ENCODE measurements at places on chromosomes 7 and 10.
A peak's percentile ranks its signal among the peaks of the same experiment; 100 is the strongest.

- no peak for DNase-seq
Measured at GRCh38 chr7:55065079-55065478, 46.3 kb downstream of the EGFR start.

GRCh38 chr10:25555865-25556264, 378.2 kb upstream of the MYO3A start:
- DNase-seq = no peak

- no peak for DNase-seq
Measured at GRCh38 chr7:151735851-151736402, 141.0 kb downstream of the PRKAG2 start.

DNA sequence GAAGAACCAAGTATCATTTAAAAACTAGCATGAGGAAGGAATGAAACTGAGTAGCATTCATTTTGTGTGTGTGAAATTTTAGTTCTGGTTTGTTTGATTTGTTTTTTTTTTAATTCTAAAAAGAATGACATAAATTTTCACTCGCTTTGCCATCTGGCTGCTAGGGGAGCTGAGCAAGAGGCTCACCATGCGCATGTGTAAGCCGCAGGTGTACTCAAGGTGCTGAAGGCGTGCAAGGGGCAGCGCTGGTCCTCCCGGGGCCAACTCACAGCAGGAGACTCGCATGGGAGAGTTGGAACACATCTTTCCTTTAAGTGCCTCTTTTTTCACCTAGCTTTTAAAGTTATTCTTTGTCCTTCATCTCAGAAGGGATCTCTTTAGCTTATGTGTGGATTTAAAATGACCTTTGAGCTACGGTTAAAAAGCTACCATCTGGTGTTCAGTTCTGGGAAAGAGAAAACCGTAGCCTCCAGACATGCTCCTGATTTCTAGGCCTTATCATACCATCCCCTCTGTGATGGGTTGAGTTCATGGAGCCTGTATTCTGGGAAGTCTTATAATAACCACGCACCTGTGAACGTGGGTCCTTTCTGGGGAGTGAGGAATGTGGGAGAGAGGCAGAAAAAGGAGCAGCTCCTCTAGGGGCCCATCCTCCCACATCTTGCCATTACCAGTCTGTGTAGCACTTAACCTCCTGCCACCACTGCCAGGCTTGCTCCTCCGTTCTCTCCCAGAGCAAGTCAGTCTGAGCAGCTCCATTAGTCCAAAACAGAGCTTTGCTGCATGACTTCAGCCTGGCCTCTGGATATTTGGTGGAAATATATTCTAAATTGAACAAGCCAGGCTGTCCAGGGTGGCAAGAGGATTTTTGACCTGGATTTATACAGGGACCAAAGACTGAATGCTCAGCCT, 61.9 kb downstream of the KLHDC10 start:
- no peak for DNase-seq

DNA sequence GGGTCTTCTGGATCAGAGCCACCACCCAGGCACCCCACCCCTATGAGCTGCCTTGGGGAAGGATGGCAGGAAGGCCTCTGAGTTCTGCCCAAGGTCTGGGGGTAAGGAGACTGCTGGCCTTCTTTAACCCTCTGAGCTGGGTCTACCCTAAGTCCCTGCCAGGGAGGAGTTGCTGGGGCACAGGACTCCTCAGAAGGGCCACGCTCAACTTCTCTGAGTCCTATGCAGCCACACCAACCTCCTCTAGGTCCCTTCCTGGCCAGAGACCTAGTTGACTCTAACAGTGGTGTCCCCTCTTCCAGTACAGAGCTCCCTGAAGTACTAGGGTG, 2.6 kb upstream of the NEURL1 start:
- no peak for DNase-seq

DNA sequence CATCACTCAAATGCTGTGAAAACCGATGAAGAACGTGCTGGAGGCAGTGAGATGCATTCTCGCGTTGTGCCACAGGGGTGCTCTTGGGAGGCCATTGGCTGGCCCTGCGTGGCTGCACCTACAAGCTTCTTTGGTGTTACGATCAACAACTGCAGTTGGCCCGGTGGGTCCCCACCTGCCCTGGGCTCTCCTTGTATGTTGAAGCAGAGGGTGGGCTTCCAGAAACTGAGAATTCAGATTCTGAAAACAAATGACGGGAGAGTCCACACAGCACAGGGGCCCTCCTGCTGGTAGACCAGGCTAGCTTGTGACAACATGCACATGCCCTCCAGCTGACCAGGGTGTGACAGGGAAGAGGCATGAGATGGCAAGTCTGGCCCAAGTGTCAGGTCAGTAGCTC, 23.7 kb upstream of the DDC start:
- no peak for DNase-seq

DNA sequence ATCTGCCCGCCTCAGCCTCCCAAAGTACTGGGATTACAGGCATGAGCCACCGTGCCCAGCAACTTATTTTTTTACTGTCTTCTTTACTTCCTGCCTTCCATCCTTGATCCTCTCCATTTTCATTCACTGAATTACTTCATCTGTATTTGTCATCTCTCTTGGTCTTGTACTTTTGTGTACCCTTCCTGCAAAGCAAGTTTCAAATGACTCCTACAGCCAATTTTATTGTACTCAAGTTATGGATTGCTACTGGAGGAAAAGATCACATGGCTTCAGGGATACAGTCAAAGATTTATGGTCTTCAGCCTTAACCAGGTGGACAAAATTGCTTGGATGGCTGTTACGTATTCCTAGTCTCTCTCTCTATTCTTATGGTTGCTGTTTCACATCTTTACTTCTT, 22.6 kb downstream of the SEPTIN7 start:
- DNase-seq = no peak

- no peak for DNase-seq
Measured at GRCh38 chr7:65265933-65266519, 107.6 kb upstream of the ZNF92 start.

GRCh38 chr7:45066409-45066808, 22.4 kb downstream of the NACAD start:
- no peak for DNase-seq

GRCh38 chr10:123772645-123773508, 106.7 kb downstream of the GPR26 start:
- no peak for DNase-seq

DNA sequence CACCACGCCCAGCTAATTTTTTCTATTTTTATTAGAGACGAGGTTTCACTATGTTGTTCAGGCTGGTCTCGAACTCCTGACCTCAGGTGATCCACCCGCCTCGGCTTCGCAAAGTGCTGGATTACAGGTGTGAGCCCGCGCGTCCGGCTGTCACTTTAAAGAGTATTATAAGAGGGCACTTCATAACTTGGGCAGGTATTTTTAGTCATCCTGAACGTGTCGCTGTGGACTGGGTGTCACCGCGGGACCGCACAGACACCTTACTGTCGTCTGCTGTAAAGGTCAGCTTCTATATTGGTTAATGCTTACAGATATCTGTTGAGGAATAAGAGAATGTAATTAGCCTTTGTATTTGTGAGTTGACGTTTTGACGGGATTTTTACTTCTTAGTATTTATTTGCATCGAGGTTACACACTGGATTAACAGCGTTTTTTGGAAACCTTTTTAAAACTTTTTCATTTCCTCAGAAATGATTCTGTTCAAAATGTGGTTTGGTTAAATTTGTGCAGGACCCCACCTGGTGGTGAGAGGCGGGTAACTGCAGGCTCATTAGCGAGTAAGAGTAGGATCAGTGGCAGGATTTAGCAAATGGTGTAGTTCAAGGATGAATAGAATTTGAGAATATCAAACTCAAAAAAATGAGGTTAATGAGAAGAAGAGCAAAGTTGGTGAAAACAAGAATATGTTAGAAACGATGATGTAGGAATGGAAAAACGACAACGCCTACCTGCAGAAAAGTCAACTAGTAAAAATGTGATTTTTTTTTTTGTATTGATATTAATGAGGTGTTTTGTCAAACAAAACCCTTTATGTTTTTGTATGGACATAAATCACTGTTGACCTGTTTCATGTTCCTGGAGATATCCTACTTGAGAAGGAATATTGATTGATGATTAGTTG, 3.2 kb downstream of the DNAJB6 start:
- DNase-seq = peak; percentile 77

DNA sequence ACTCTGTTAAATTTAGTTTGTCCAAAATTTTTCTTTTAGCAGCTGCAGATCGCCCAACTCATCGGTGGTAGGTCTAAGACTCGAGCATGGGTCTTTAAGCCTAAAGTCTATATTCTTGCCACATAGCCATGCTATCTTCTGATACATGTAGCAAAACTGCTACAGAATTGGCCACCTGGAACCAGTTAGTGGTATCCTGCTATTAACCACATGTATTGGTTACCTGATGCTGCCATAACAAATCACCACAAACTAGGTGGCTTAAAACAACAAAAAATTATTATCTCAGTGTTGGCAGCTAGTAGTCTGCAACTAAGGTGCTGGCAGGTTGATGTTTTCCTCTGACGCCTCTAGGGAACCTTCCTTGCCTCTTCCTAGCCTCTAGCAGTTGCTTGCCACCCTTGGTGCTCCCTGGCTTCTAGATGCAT, 96.7 kb upstream of the PIK3CG start:
- DNase-seq = peak; percentile 85

GRCh38 chr7:149431486-149432120, 29.3 kb downstream of the ZNF777 start:
- DNase-seq = no peak

GRCh38 chr7:33916357-33917081, 11.2 kb downstream of the BMPER start:
- no peak for DNase-seq

- DNase-seq = no peak
Measured at GRCh38 chr10:34626158-34626880, 188.8 kb downstream of the PARD3 start.

DNA sequence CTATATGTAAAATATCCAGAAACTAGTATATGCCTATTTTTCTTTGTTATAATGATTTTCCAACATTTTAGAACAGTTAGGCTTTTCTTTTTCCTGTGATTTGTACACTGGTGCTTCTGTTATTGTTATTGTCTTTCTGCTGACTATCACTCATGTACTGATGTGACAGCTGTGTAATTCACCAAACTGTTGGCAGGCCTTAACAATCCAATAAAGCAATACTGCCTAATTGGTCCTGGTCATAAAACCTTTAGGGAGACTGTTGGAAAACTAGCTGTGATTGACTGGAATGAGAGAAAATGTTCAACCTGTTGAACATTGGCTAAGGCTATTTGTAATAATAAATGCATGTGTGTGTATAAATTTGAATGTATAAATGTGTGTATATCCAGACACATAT, 956.6 kb downstream of the REEP3 start:
- no peak for DNase-seq

DNA sequence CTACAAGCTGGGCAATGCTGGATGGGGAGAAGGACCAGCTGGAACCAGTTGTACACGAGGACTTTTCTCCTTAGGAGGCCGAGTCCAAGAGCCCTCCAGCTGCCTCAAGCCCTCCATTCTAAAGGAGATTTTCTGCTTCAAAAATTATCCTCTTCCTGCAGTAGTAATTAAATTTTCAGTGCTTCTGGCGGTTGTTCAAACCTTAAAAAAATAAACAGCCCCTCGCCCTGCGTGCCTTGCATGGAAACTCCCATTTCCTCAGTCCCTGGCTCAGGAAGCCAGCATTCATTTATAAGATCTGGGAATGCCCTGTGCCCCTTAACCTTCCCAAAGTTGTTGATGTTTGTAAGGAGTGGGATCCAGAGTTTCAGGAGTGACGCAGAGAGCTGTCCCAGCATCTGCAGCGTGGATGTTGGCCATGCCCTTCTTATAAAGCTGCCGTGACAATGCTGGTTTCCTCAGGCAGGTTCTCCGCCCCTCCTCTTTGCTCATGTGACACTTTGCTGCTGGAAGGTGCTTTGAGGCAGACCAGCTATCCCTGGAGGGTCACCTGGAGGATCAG, 24.0 kb upstream of the ACTR3B start:
- no peak for DNase-seq

DNA sequence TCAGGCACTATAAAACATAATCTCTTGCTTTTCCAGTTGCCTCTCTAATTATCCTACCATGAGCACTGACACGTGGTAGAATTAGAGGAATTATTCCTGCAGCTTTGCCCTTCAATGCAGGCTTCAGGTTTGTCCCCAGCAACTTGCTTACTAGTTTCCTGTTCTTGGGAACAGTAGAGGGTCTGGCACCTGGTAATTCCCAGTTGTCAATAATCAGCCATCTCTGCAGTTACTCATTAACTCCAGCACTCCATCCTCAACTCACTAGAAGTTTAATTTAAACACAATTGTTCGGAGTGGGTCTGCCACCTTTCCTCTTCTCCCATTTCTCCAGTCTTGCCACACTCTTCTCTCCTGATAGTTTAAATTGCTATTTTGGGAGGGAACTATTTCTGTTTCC, 324.3 kb upstream of the KIAA1217 start:
- DNase-seq = no peak

DNA sequence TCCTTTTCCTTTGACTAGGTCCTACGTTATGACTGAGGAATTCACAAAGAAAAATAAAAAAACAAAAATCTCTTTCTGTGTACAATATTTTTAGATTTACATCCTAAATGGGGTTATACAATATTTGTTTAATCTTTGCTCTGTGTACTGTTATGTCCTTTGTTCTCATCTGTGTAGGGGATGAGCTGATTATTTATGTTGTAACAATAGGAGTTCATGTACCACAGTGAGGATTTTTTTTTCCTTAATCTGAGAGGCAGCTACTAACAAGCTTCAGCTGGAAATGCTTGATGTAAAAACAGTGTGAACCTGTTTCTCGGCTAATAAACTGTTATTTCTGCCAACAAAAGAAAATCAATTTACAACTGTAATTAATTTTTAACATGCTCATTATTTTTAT, 58.0 kb downstream of the ORC5 start:
- DNase-seq = no peak

DNA sequence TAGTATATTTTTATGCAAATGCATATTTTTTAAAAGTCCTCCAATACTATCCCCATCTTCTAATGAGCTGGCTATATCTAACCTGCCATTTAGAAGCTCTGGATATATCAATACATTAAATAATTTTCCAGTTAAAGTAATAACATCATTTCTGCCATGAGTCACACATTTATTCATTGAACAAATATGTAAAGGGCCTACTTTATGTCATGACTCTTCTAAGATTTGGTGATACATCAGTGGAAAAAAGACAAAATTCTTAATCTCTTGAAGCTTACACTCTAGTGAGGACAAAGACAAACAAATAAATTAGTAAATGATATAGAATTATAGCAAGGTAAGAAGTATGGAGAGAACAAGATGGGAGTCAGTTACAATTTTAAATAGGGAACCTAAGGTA, 716.8 kb upstream of the LRRTM3 start:
- no peak for DNase-seq

DNA sequence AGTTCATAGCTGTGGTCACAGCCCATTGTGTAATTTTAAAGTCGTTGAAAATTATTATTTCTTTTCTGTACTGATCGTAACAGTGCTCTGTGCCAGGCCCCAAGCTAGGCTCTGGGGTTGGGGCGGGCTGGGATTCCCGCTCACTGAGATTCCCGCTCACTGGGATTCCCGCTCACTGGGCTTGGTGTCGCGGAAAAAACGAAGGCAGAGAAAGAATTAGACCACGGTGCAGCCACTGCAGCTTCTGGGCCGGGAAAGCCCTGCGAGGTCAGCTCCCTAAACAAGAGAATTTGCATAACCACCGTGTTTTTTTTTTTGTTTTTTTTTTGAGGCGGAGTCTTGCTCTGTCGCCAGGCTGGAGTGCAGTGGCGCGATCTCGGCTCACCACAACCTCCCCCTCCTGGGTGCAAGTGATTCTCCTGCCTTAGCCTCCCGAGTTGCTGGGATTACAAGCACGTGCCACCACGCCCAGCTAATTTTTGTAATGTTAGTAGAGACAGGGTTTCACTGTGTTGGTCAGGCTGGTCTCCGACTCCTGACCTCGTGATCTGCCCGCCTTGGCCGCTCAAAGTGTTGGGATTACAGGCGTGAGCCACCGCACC, 31.2 kb downstream of the FOXK1 start:
- no peak for DNase-seq
